Activated gamma-delta T cell treated with Interleukin-2 at 50 U/mL for 16 hours (primary cell): ENCODE measurements at places on chromosomes 1 and 21.
A peak's percentile ranks its signal among the peaks of the same experiment; 100 is the strongest.

GRCh38 chr21:37686991-37687810 is 229.1 kb downstream of the KCNJ6 start:
- no peak for DNase-seq

DNA sequence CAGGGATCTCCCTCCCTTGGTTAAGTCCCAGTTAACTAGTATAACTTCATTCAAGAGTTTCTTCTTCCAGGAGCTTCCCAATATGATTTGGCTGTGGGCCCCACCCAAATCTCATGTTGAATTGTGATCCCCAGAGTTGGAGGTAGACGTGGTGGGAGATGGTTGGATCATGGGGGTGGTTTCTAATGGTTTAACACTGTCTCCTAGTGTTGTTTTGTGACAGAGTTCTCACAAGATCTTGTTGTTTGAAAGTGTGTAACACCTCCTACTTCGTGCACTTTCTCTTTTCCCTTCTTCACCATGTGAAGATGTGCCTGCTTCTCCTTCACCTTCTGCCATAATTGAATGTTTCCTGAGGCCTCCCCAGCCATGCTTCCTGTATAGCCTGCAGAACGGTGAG is 251.8 kb upstream of the FGGY start:
- no peak for DNase-seq

GRCh38 chr1:11100149-11100493 is 452 bp upstream of the EXOSC10 start:
- no peak for DNase-seq

GRCh38 chr1:212030936-212031528 is 4.3 kb downstream of the INTS7 start:
- DNase-seq: no peak

- DNase-seq: peak; percentile 11
Observed at GRCh38 chr1:11280719-11281376, 7.8 kb downstream of the UBIAD1 start.

DNA sequence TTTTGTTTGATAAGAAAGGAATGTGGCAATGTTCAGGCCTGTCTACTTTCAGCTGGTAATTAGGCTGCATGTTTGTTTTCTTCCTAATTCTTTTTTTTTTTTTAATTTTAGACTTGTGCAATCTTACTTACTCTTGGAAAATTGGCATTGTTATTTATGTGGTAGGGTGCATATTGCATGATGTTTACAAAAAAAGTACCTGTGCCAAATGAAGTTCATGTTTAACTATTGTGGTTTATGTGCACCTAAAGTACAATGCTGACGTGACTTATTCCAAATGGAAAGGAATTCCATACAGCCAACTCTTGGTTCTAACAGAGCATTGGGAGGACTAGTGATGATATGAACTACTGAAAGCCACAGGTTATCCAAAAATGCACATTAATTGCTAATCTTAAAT is 51.0 kb downstream of the KCNK2 start:
- no peak for DNase-seq

DNA sequence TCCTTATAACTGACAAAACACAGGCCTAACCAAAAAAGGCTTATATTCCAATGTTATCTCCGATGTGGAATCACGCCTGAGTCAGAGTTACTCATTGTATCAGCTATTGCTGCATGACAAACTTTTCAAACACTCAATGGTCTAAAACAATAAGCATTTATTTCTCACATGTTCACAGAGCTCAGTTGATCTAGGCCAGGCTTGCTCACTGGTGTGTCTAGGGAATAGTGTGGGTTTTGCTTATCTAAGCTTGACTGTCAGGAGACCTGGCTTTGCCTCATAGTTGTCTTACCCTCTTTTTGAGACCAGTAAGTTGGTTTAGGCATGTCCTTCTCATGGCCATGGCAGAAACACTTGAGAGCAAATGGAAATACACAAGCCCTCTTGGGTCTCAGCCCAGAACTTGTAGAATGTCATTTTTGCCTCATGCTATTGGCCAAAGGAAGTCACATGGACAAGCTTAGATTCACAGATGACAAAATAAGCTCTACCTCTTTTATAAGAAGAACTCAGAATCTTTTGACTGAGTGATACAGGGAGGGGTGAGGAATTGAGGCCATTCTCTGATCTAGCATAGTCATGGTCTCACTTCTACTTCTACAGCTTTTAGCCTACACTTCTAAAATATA is 130.8 kb downstream of the HMCN1 start:
- no peak for DNase-seq

DNA sequence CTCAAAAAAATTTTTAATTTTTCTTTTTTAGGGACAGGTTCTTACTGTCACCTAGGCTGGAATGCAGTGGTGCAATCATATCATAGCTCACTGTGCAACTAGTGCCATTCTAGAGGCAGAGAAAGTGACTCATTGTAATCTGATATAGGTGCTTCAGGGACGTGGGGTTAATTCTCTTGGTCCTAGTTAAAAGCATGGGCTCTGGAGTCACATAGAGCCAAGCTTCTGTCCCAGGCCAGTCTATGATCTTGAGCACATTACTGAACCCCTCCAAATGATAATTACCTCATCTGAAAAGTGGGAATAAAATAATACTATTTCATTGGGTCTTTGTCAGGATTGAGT is 1.1 kb upstream of the ADIPOR1 start:
- no peak for DNase-seq

DNA sequence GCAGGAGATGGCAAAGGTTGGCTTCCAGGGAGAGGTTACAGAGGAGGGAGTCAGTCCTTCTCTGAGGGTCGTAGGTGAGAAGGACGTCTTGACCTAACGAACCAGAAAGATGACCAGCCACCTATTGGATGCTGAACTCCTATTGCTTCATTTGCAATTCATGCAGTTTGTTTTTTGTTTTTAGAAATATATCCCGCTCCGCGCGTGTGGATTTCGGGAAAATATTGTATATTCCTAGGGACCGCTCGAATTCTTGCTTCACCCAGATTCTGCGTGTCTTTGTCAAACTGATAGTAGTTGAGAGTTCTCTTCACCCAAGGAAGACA is 564 bp downstream of the DISP1 start:
- no peak for DNase-seq

DNA sequence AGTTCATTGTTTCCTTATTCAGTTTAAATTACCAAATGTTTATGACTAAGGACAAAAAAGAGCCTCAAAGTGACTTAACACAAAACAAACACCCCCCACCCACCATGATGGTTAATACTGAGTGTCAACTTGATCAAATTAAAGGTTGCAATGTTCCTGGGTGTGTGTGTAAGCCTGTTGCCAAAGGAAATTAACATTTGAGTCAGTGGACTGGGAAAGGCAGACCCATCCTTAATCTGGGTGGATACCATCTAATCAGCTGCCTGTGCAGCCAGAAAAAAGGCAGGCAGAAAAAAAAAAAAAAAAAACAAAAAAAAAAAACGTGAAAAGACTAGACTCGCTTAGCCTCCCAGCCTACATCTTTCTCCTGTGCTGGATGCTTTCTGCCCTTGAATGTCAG is 543.4 kb downstream of the NEGR1 start:
- no peak for DNase-seq

GRCh38 chr21:41499920-41500319 is 8.0 kb downstream of the TMPRSS2 start:
- DNase-seq: no peak

- DNase-seq: peak; percentile 44
Observed at GRCh38 chr1:1290238-1290731, 10.0 kb downstream of the SCNN1D start.

DNA sequence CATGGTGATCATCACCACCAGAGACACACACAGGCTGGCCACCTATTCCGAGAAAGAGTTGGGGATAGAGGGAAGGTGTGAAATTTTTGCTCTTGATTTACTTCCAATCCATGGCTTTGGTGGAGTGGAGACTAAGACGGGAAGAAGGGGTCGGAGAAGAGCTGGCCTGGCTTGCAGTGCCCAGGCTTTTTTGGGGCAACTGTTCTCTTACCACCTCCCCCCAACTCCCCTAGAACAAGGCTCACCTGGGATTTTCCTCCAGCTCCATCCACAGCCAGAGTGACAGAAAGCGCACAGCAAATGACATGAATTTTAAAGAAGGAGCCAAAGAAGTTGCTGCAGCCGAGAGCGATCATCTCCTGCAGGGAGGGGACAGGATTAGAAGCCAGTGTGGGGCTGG is 16.0 kb downstream of the SLC26A9 start:
- no peak for DNase-seq

DNA sequence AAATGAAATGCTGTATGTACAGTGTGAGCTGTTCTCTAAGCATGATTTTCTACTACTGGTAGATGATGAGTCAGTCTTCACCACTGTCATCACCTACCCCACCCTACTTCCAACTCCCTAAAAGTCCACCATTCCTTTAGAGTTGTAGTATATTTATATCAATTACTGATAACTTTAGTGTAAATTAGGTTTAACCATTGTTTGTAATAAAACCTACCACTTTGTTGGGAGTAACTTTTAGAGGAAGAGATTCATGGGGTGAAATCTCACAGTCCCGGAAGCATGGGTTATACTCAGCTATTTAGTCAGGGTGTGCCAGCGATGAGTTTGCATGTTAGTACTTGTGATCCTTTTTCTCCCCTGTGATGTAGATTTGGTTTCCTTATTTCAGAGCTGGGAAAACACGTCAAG is 17.1 kb downstream of the MORC3 start:
- no peak for DNase-seq

DNA sequence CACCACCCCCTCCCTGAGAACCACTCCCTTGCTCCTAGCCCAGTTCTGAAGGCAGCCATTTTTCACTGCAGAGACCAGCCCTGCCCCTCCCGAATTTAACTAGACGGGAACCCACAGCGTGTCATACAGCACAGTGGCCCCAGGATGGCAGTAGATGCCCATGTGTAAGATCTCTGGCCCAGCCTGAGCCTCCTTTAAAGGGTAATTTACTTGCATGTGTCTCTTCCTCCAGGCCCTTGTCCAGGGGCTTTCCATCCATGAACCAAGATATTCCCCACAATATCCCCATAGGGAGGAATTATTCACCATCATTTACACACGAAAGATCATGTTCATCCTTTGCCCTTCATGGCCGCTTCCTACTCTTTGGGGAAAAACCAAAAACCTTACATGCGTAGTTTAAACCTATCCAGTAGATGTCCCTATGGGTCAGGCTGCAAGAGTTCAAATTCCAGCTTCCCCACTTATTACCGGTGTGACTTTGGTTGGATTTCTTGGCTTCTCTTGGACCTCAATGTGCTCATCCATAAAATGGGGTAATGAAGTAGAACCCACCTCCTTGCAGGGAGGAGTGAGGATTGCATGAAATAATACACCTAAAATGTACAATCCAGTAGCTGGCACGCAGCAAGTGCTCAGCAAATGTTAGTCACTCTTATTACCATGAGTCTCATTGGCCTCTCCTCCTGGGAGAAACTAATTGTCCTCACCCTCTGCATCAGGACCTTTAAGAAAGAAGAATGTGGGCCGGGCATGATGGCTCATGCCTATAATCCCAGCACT is 4.0 kb upstream of the LACTBL1 start:
- peak; percentile 22 for DNase-seq

DNA sequence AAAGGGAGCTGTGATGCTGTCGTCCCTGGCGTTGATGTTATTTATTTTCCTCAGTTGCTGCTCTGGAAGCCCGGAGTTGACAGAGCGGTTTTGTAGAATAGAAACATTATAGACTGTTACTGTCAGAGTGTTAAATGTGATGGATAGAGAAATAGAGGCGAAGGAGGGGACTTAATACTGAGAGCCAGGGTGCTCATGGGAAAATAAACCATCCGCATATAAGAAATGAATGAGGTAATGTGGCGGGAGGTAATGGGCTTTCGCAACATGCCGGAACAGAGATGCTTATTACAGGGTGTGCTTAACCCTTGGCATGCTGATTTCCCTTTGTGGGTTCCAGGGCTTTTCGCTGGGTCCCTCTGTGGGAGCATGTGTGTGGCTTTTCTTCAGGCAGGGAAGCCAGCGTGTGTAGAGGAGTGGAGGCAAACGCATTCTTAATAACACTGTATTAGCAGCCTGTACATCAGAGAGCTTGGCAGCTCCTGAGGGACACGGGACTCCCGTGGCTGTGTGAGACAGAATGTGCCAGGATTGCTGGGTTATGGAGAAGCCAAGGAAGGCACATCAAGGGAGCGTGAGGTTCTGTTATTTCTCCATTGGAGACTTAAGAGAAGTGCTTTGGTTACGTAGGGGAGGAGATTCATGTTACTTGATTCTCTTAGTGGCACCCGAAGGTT is 141.0 kb downstream of the PBX1 start:
- DNase-seq: no peak

- no peak for DNase-seq
Observed at GRCh38 chr1:115606305-115606704, 35.5 kb upstream of the VANGL1 start.

DNA sequence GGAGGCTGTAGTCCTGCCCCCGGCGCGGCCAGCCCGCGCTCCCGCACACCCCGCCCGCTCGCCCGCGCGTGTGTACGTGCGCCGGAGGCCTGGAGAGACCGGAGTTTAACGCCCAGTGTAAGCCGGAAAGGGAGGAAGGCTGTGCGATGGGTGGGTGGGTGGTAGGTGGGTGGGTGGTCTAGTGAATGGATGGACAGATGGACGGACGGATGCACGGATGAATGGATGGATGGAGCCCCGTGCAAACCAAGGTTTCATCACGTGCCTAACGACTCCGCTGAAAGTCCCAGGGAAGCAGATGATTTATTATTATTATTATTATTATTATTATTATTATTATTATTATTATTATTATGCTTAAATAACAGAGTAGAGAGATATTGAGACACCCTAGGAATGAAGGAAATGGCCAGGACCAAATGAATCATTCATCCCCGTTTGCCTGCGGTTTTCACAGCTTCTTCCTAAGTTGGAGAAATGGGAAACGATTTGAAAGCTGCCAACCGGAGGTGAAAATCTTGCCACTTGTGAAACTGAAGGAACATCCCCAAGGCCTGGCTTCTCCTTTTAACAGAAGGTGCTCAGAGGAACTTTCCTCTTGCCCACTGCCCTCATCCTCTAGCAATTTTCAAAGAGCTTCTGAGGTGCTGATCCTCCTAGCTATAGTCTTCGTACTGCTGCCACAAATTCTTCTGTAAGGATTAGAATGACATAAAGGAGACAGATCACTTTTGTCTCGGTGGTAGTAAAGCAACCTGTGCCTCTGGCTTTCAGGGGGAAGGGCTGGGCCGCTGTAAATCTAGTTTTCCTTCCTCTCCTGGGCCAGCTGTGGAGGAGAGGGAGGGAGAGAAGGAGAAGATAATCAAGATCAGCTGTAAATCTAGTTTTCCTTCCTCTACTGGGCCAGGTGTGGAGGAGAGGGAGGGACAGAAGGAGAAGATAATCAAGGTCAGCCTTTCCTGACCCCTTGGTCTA is 648 bp upstream of the RGS7 start:
- DNase-seq: no peak
